ENCODE measurements at places on chromosomes 3 and 15. TPM values are rescaled to one million over a fixed set of nuclear protein-coding genes. Genes with fewer than 3 reads are reported as not detected.

DGKG gene
- 10.2 TPM for total RNA-seq

PCBP4 gene
- 32.5 TPM for total RNA-seq

MUSTN1 gene
- total RNA-seq = 1.4 TPM

HYPK gene
- 9.4 TPM for total RNA-seq

All from HepG2 (cell line).